ENCODE measurements at places on chromosomes 5 and 9.

GRCh38 chr5:39800042-39800601, 375.3 kb upstream of the DAB2 start:
- no peak for DNase-seq

GRCh38 chr5:14507156-14507941, 74.2 kb upstream of the OTULINL start:
- no peak for DNase-seq

- no peak for DNase-seq
Measured at GRCh38 chr9:115400796-115401195, 282.8 kb upstream of the TNC start.

DNA sequence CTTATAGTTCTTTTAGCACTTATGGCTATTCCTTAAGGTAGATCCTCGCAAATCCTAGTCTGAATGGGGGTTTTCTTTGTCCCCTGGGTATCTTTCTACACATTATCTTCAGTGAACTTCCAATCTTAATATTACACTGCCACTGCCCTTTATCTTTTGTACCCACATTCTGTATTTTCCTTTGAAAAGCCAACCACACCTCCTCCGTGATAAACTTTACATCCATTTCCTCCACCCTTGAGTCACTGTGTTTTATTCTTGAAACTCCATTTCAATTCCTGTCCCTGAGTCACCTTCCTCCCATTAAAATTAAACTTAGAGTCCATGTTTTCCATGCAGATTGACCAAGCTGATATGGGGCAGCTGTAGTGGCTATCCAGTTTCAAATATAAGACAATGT, 43.2 kb upstream of the RICTOR start:
- no peak for DNase-seq

DNA sequence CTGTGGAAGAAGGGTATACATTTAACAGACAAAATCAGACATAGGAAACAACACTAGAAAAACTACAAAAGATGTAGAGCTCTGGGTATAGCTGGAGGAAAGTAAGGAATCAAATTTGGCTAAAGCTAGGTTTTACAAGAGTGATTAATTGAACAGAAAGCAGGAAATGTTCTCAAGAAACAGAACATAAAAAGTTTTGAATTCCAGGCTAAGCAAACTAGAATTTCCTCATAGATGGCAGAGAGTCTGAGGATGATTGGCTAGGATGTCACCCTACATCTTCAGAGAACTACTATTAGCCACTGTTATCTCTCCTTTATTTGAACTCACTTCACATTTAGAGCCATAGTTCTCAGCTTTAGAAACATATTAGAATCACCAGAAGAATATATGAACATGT, 502.1 kb upstream of the PAPPA start:
- no peak for DNase-seq

- no peak for DNase-seq
Measured at GRCh38 chr5:149216496-149216895, 55.2 kb upstream of the AFAP1L1 start.

DNA sequence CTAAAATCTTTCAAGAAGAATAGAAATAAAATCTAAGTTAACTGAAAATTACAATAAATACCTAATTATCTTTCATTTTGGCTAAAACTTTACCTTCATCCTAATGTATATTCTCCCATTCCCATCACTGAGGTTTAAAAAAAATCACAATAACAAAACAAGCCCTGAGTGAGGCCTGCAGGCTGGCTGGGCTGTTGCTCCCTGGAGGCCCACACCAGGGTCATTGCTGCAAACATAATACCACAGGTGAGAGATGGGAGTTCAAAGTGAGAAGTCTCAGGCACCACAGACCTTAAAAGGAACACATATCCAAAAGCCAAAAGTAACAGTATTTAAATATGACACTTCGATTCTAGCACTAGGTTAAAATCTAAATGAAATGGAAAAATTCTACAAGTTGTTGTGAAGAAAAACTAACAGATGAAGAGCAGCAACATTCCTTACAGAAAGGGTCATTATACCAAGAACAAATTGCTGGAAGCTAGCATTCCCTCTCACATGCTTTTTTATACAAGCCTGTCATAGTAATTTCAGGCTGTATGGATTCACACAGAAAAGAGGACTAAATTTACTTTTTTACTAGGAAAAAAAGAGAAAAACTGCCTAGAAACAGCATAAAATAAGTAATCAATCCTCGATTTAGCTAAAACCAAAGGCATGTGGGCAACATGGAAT, 57.8 kb downstream of the AUH start:
- DNase-seq = no peak

DNA sequence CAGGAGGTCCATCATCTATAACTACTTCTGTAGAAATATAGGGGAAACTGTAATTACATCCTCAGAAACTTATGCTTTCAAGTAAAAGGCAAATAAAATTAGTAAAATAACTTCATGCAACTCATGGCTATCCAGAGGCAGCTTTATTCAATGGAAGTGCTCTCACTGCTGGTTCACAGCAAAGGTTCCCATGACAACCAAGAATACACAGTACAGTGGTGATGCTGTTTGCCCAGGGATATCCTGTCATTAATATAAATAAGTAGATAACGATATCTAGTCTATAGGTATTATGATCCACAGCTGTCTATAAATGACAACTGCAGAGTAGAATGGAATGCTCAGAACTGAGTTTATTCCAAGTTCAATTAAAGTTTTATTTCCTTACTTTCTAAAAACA, 390.3 kb downstream of the PDE4D start:
- no peak for DNase-seq

GRCh38 chr5:102295534-102296177, 428 bp downstream of the SLCO4C1 start:
- no peak for DNase-seq

- no peak for DNase-seq
Measured at GRCh38 chr9:128523199-128523925, 18.8 kb downstream of the GLE1 start.

GRCh38 chr5:9188131-9188530, 357.7 kb downstream of the SEMA5A start:
- no peak for DNase-seq

GRCh38 chr5:1003296-1003937, 5.2 kb upstream of the NKD2 start:
- DNase-seq = no peak

DNA sequence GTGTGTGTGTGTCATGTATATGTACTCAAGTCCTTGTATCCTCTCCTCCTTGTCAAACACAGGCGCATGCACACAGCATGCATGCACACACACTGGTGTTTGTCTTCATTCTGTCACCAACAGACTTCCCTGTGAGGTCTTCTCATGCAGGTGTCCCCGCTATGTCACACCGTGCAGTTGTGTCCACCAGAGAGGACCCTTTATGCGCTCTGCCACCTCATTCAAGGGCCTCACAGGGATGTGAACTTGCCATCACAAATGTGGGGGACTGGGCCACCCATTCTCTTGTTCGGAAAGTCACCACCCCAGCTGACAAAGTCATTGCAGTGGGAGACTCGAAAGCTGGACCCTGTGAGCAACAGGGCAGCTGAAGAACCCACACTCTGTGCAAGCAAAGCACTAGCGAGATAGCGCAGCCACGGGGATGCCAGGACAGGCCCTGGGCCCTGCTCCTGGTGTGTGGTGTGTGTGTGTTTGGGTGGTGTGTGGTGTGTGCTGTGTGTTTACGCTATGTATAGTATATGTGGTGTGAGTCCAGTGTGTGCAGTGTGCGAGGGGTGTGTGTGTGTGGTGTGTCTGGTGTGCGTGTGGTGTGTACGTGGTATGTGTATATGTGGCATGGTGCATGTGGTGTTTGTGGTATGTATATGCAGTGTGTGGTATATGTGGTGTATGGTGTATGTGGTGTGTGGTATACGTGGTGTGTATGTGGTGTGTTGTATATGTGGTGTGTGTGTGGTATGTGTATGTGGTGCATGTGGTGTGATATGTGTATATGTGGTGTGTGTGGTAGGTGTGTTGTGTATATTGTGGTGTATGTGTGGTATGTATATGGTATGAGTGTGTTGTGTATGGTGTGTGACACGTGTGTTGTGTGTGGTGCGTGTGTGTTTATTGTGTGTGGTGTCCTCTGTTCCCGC, 30.9 kb upstream of the NXNL2 start:
- DNase-seq = no peak

DNA sequence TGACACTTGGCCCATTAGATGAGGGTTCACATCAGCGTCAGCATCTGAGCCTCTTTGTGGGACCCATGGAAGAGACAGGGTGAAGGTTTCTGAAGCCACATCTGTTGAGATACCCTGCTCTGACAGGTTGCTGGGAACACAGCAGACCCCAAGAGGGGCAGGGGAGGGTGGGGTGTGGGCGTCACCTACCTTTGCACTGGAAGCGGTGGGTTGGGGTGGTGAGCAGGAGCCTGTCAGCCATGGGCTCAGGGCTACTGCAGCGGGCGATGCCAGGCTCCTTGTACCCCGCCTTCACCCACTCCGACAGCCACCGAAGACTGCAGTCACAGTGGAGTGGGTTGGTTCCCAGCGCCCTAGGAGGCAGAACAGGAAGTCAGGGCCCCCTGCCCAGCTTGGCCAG, 131.5 kb upstream of the PANK3 start:
- no peak for DNase-seq

- DNase-seq = no peak
Measured at GRCh38 chr9:35606138-35606504, 1.1 kb downstream of the TESK1 start.

- no peak for DNase-seq
Measured at GRCh38 chr9:738209-738915, 103.1 kb upstream of the DMRT1 start.

DNA sequence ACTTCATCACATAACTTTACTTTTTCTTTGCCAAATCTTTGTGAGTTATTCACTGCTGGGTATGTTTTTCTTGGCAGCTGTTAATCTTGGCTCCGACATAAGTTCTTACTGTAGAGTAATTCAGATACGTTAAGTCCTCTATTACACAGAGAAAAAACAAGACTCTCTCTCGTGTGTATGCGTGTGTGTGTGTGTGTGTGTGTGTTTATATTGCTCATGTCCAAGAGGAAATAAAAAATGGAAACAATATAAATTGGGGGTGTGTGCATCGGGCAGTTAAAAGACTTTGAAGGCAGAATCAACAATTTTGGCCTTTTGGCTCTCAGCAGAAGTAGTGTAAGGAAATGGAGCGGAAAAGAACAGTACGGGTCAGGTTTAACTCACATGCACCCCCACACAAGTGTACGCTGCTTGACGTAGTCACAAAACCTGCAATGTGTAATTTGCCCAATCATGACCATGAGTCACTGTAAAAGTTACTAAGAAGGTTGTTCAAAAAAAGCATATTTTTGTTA, 67.2 kb upstream of the IFNE start:
- DNase-seq = no peak

GRCh38 chr5:113373426-113373825, 61.4 kb downstream of the TSSK1B start:
- no peak for DNase-seq

GRCh38 chr5:81638471-81638870, 112.4 kb downstream of the SSBP2 start:
- no peak for DNase-seq

DNA sequence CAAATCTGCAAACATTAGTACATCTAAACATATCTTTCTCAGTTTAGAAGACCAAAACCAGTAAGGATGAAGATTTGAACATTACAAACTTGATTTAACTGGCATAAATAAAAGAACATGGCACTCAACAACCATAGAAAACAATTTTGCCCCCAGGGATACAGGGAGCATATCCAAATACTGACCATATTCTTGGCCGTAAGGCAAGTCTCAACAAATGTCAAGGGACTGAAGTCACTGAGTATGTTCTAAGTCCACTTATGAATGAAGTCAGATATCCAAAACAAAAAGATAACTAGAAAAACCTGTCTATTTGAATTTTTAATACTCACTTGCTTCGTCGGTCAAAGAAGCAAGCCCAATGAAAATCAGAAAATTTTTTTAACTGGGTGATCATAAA, 14.1 kb downstream of the FEM1C start:
- DNase-seq = no peak

- no peak for DNase-seq
Measured at GRCh38 chr5:9667906-9668305, 37.8 kb upstream of the TAS2R1 start.

DNA sequence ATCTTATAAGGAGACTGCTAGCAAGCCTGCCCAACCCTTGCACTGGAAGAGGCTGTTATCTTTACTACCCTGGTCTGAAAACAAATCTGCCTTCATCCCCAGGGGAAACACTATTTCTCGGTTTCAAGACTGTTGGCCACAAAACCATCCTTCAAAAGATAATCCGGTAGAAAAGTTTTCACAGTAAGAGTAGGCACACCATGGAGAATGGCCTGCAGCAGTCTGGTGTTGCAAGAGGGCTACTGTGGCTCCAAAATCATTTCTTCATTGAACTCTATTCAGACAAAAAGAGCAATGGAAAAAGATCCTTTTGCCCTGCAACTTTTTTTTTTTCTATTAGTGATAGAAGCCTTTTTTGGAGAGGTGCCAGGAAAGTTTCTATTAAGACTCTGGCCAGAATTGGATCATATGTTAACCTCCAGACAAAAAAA, 163.9 kb downstream of the ARHGEF28 start:
- DNase-seq = no peak

GRCh38 chr5:147860641-147861025, 17.9 kb upstream of the SCGB3A2 start:
- DNase-seq = no peak

DNA sequence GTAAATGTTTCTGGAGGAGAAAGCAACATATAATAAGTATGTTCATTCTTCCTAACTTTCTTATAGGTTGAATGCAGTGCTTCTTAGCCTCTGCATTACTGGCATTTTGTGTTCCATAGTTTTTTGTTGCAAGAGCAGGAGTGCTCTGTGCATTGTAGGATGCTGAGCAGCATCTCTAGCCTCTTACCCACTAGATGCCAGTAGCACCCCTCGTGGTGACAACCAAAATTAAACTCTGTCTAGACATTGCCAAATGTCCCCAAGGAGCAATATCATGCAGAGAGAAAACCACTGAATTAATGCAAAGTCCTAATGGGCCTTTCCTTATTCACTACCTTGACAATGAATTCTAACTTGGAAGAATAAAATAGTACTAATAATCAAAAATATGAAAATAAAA, 147.0 kb downstream of the GLIS3 start:
- DNase-seq = no peak

DNA sequence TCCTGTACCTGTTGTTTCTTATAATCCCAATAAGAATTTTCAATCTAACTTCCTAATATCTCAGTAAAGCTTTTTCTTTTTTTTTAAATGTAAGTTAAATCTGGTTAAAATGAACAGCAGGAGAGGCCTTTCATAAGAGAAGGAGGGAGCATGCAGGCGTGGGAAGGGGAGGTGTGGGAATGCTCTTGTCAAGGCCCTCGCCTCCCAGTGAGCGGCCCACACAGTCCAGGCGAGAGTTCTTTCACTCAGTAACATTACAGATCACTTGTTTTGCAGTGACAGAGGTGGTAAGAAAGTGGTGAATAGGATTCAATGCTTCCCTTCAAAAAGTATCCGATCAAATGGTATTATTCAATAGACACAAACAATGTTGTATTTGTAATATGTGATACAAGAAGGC, 125.0 kb downstream of the EPB41L4A start:
- DNase-seq = no peak

GRCh38 chr5:54563083-54563761, 45.7 kb downstream of the SNX18 start:
- DNase-seq = no peak

GRCh38 chr5:174453690-174454089, 270.7 kb upstream of the MSX2 start:
- DNase-seq = no peak

Data from stimulated activated CD4-positive, alpha-beta T cell treated with anti-CD3 and anti-CD28 coated beads, Interleukin-1b, Interleukin-23, amount 100 ng/mL, for 4 hours (primary cell).